ENCODE measurements at places on chromosomes 4 and X. TPM values are rescaled to one million over a fixed set of nuclear protein-coding genes. Genes with fewer than 3 reads are reported as not detected.

DNA sequence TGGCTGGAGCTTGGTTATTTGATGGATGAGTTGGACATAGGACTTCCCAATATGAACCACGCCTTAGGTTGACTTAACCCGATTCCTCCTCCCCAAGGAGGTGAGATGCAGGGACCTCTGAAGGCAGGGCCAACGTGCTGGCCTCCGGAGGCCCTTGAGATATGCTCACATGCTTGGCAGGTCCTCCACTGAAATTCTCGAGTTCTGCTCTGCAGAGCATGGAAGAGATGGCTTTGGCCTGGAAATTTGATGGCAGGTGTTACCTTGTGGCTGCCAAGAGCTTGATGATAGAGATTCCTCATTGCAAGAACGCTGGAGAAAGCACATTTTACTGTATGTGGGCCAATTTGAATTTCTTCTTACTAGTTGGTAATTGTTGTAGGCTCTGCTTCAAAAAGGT, 117.4 kb upstream of the LIMCH1 start:
- H3K36me3 ChIP-seq: no peaks in the 10 kb centered on the region
- peaks cover 16% of the 10 kb centered on the region for H3K4me1 ChIP-seq
- no peak overlapping the region for H3K4me3 ChIP-seq
- no peak overlapping the region for H3K27ac ChIP-seq
- H3K27me3 ChIP-seq: no peaks in the 10 kb centered on the region

DNA sequence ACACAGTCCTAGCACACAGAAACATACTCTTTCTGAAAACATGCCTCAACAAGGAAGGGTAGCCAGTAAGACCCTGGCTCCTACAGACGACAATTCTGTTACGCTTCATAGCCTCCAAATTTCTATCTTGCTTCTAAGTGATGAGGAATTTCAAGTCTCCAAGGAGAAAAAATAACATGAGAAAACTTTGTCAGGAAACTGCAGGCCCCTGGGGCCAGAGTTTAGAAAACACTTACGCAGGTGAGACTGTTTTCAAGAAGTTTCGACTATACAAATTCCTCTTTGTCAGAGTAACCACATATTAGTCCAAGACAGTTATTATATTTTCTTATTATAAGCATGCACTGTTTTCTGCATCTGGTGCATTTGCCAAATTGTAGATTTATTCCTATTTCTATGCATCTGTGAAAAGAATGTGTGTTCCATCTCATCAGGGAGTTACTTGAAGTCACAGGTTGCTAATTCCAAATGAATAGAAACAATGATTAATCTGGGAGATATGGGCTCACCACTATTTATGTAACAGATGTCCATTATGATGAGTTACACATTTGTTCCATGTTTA, 30.3 kb upstream of the HCCS start:
- no peaks in the 10 kb centered on the region for H3K4me1 ChIP-seq
- H3K4me3 ChIP-seq: no peak overlapping the region
- H3K27me3 ChIP-seq: no peaks in the 10 kb centered on the region
- H3K36me3 ChIP-seq: no peaks in the 10 kb centered on the region
- H3K27ac ChIP-seq: no peak overlapping the region

GRCh38 chr4:56181140-56181953, 205.9 kb downstream of the AASDH start:
- H3K27ac ChIP-seq: no peak overlapping the region
- H3K4me3 ChIP-seq: no peak overlapping the region
- no peaks in the 10 kb centered on the region for H3K36me3 ChIP-seq
- no peak for DNase-seq
- H3K4me1 ChIP-seq: no peaks in the 10 kb centered on the region

- no peak for DNase-seq
- H3K4me1 ChIP-seq: no peaks in the 10 kb centered on the region
- no peak overlapping the region for H3K27ac ChIP-seq
- H3K36me3 ChIP-seq: no peaks in the 10 kb centered on the region
Measured at GRCh38 chr4:98517218-98518021, 141.0 kb downstream of the TSPAN5 start.

DNA sequence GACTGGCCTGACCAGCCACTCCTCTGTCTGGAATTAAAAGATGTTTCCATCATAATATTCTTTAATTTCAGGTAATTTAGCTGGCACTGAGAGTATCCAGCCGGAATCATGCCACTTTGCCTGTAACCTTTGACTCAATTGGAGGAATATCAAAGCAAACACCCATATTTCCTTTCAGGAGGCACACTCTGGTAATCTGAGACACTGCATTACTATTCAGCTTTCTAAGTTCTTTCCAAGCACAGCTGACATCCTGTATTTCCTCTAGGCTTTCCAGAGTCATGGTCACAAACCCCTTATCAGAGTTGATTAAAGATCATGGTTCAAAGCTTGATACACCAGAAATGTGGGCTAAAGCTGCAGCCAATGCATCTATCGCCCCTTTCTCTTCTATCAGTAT, 29.3 kb downstream of the INTS12 start:
- DNase-seq: no peak
- H3K4me1 ChIP-seq: peaks cover 4% of the 10 kb centered on the region
- no peak overlapping the region for H3K4me3 ChIP-seq

DNA sequence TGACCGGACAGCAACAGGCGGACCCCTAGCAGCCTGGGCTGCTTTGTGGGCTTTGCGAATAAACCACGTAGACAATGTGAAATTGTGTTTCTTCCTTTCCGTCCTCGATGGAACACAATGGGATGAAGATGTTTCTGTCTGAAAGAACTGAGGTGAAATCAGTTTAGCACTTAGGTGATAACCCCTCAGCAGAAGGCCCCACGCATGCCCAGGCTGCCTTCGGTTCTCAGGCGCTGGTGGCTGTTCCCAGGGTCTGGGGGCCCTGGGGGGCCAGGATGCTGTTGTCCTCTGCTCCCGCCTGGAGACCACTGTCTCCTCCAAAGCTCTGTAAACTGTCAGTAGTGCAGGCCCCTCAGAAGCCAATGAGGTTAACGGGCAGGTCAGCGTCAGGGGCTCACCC, 73.9 kb upstream of the HGFAC start:
- no peaks in the 10 kb centered on the region for H3K36me3 ChIP-seq
- H3K4me1 ChIP-seq: peaks cover 23% of the 10 kb centered on the region

DNA sequence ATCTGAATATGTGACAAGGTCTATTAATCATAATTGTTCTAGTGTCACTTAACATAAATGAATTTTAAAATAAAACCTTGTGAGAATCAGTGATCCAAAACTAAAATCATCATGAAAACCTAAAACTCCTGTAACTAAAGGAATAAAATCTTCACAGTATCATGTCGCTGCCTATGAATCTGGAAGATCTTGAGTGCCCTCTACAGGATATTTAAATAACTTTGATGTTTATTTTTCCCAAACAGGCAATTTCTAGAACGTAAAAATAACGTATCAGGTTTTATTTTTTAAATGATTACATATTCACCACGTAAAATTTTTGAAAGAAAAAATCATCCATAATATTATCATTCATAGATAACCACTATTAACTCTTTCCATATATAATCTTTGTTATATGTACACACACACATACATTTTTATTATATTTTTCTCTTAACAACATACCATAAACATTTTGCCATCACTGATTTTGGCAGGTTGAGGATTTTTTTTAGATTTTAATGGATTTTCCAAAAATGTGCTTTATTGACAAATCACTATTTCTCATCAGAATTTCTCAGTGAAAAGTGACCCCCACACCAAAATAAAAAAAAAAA, 79.6 kb downstream of the COMMD8 start:
- no peak overlapping the region for H3K27ac ChIP-seq
- no peak overlapping the region for H3K4me3 ChIP-seq
- no peaks in the 10 kb centered on the region for H3K36me3 ChIP-seq
- H3K27me3 ChIP-seq: no peaks in the 10 kb centered on the region
- no peak for DNase-seq

DNA sequence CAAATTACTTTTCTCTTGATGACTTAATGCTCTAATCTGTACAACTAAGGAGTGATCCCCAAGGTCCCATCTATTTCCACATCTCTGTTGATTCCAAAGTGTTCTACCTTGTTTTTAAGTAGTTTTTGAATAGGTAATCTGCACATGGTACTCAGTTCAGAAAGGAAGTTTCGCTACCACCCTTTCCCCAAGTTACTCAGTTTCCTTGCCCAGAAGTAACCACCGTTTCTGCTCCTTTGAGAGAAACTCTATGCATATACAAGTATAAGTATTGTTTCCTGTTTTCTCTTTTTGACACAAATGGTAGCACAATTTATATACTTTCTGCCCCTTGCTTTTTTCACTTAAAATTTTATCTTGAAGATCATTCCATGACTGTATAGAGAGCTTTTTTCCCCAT, 18.1 kb downstream of the TMEM154 start:
- H3K36me3 ChIP-seq: no peaks in the 10 kb centered on the region
- H3K4me3 ChIP-seq: no peak overlapping the region
- H3K27ac ChIP-seq: no peak overlapping the region

Gene ASMT
- not detected for total RNA-seq

Gene HTRA3
- total RNA-seq: 24.3 TPM

Gene FAAH2
- total RNA-seq: not detected

Gene GLRA2
- total RNA-seq: not detected

Gene GAGE12F
- not detected for total RNA-seq

All from psoas muscle (tissue), 8 donors.